ENCODE measurements at places on chromosomes 5 and 9. TPM values are rescaled to one million over a fixed set of nuclear protein-coding genes. Genes with fewer than 3 reads are reported as not detected.

The DMGDH gene
- total RNA-seq, result 5.2 TPM

The ACOT12 gene
- total RNA-seq, result not detected

The PDE6A gene
- not detected for total RNA-seq

The TAF11L7 gene
- total RNA-seq, result not detected

The PNPLA7 gene
- 32.1 TPM for total RNA-seq
